ENCODE measurements at places on chromosomes 5 and 9.

- no peak for DNase-seq
Observed at GRCh38 chr5:66717455-66718373, 121.5 kb downstream of the MAST4 start.

DNA sequence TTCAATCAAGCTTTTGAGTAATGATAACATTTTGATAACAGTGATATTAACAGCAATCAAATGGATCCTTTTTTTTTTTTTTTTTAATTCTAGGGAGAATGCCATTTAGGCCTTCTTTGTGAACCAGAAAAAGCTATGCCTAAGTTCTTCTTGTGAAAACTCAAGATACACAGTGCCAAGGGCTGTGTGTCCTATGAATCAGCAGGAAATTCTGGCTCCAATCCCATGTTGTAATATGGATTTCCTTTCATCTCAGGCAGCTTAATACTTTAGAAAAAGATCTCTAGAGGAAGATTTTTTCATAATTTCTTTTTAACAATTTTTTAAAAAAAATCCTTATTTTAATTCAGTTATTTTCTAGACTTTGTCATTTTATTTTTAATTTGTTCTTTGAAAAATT is 96.1 kb downstream of the NUDT12 start:
- DNase-seq, result no peak

DNA sequence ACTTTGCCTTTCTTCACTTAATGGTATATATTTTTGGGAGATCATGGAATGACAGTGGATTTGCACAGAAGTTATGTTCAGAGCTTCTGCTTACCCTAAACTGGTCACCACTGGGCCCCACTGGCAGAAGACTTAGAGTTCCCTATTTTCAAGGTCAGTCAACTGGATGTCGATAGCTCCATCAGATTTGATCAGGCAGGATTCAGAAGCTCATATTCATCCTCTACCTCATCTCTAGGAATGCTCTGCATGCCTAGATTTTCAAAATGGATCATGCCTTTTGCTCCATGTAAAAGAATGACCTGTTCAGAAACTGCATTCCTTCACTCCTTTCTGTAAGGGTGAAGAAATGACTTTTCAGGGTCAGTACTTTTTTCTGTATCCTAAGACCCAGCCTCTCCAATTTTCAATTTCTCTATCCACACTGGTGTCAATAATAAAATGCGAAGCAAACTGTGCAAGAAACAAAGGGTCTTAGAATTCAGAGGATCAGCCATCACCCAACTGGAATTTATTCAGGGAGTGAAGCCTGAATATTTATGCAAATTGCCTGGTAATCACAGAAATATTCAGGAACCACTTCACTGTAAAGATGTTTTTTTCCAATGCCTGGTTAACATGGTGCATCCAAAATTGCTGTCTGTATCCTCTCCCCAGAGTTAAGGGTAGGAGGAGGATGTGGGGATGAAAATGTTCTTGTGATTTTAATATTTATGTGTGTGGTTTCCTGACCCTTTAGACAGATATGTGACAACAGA is 125.4 kb downstream of the DOCK2 start:
- no peak for DNase-seq

- no peak for DNase-seq
Observed at GRCh38 chr9:109108318-109108717, 11.4 kb downstream of the TMEM245 start.

GRCh38 chr5:58760222-58760621 is 177.3 kb downstream of the RAB3C start:
- DNase-seq, result no peak
